ENCODE measurements at places on chromosomes 6 and 20. TPM values are rescaled to one million over a fixed set of nuclear protein-coding genes. Genes with fewer than 3 reads are reported as not detected.

The ZNF217 gene
- total RNA-seq, result 18.5 TPM

The HAO1 gene
- total RNA-seq, result not detected

The SNAP25 gene
- 2.3 TPM for total RNA-seq

The CHRNA4 gene
- not detected for total RNA-seq

The MAP3K7 gene
- total RNA-seq, result 32.3 TPM

Data from melanocyte of skin (primary cell).